MV-4-11 (cell line): ENCODE measurements at places on chromosomes 2 and 18.

DNA sequence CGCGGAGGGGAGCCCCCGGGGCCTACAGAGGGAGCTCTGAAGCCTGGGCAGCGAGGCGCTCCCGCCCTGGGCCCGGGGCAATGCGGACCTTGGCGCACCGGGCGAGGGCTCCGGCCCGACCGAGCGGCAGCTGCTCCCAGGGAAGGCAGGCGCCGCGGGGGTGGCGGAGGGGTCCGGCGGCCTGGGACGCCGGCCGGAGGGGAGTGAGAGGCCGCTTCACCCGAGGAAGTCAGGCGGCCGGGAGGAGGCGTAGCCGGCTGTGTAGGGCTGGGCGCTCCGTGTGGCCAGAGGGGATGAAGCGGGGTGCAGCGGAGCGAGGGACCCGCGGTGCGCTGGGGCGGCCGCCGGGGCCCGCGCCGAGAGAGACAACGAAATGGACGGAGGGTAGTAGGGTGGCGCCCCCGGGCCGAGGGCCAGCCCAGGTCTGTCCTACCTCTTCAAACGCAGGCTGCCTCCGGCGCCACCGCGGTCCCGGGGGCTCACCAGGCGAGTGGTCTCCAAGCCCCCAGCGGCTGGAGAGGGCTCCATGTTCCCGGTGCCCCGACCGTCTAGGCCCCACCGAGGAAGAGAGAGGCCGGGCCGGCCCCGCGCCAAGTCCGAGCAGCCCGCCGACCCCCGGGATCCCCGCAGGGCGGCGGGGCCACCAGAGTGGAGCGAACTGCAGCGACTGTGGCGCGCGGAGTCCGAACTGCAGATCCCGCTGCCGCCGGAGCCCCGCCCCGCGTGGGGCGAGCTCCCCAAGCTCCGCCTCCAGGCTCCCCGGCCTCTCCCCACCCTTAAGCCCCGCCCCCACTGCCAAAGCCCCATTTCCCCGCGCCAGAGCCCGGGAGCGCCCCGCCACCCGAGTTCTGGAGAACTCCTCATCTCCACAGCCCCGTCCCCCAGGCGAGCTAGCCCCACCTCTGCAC is at the start of gene SLC30A3:
Gene SLC30A3 (minus strand): TSS at position 669 of the 908 bp plus-strand sequence. CDS start 141 bp downstream, at position 528.
- DNase-seq = peak; percentile 21

- DNase-seq = no peak
Measured at GRCh38 chr18:42187611-42188380, 232.8 kb downstream of the PIK3C3 start.

DNA sequence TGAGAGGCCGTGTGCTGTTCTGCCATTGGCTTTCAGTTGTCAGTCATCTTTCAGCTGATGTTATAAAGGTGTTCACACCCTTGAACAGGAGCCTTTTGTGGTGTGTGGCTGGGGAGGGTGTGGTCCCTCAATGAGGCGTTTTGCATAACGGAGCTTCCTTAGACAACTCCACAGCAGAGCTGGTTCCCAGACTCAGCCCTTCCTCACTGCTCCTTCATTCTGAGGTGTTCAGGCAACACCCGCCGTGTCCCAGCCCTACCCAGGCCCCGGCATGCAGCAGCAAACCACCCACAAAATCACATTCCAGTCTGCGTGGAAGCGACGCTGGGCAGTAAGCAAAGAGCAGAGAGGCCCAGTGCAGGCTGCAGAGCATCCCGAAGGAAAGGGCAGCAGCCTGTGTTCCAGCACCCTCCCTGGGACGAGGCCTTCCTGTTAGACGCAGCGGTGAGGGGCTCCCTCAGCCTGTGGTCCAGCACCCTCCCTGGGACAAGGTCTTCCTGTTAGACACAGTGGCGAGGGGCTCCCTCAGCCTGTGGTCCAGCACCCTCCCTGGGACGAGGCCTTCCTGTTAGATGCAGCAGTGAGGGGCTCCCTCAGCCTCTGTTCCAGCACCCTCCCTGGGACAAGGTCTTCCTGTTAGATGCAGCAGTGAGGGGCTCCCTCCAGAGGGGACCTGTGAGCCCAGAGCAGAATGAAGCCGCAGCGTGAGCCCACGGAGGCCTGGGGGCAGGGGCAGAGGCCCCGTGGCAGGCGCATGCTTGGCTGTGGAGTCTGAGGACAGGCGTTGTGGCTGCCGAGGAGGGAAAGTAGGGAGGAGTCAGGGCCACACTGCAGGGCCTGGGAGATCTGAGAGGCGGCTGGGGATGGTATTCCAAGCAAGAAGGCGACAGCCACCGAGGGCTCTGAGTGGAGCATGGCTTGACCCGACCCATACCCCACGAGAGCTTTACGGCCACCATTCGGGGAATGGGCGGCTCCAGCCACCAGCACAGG is 201.8 kb upstream of the HDAC4 start:
- no peak for DNase-seq

GRCh38 chr2:48328159-48328809 is 201.7 kb upstream of the STON1 start:
- DNase-seq = no peak

- DNase-seq = no peak
Measured at GRCh38 chr2:224780823-224781222, 64.7 kb upstream of the CCDC195 start.

- DNase-seq = no peak
Measured at GRCh38 chr2:32009516-32010256, 1.1 kb downstream of the MEMO1 start.

DNA sequence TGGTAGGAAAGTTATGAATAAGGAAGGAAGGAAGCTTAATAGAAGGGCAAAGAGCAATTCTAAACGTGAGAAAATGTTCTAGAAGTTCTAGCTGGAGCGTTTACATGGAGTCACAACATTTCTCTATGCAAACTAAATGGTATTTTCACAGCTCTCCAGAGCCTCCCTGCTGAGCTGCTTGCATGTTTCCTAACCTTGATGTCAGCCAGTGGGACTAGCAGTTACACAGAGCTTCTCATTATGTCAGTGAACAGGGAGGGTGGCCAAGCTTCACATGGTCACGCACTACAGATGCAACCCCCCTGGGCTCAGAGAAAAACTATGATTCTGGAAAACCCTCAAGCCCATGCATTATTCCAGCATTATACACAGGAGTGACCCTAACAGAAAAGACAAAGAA is 153.4 kb upstream of the CCDC150 start:
- no peak for DNase-seq

DNA sequence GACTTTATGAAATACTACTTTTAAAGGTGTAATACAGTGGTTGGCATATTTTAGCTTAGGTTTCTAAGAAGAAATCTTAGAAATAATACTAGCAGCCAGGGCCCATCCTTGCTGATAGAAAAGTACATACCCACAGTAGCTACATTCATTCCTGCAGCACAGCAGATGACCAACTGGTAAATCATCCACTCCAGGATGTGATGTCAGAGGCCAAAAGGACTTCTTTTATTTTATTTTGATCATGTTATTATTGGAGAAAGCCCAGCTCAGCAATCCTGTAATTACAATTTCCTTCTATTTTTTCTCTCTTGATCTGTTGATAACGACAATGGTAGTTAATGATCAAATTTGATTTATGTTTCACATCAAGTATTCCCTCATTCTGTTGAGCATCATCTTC is 18.0 kb upstream of the TTN start:
- DNase-seq = no peak

- DNase-seq = no peak
Measured at GRCh38 chr2:39424951-39425350, 12.1 kb downstream of the MAP4K3 start.

- peak; percentile 83 for DNase-seq
Measured at GRCh38 chr2:68272246-68272994, 20.1 kb upstream of the PPP3R1 start.

GRCh38 chr18:71105078-71105819 is 816.4 kb downstream of the SOCS6 start:
- DNase-seq = no peak

DNA sequence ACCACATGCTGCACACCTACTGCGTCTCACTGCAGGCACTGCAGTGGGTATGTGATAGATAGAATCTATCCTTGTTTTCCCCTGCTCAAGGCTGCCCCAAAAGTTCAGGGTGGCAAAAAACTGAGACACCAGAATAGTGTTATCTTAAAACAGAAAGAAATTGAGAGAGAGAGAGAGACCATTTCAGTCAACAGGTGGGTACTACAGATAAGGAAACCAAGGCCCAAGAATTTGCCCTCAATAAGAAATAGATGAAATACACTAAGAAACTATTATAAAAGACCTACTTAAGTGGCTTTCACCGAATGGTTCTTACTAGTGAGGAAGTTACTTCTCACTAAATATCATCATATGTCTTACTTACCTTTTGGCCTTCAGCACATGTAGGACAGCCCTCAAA is 27.9 kb downstream of the EPG5 start:
- no peak for DNase-seq

DNA sequence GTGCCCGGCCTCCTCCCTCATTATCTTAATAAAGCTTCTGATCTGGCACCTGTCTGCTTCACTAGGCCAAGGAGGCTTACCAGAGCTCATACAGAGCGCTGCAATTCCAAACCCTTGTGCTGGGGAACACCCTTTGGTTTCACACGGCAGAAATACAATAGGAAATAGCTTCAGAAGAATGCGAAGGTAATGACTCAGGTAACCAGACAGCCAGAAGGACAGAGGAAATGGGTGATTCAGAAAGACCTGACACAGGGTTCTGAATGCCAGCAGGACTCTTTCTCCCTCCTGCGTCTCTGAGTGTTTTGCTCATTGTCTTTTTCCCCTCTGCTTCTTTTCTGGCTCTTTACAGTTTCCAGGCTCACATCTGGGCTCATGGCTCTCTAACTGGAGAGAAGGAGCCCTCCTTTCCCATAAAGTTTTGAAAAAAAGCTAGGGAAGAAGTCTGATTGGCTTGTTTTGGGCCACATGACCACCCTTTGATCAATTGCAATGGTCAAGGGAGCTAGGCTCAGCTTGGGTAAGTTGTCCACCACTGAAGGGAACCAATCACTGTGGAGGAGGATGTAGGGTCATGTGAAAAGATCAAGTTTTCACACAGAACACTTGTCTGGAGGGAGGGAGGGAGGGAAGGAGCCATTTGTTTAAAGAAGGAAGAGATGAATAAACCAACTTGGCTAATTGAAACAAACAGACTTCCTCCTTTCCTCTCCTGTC is 90.5 kb upstream of the UPP2 start:
- DNase-seq = peak; percentile 64

DNA sequence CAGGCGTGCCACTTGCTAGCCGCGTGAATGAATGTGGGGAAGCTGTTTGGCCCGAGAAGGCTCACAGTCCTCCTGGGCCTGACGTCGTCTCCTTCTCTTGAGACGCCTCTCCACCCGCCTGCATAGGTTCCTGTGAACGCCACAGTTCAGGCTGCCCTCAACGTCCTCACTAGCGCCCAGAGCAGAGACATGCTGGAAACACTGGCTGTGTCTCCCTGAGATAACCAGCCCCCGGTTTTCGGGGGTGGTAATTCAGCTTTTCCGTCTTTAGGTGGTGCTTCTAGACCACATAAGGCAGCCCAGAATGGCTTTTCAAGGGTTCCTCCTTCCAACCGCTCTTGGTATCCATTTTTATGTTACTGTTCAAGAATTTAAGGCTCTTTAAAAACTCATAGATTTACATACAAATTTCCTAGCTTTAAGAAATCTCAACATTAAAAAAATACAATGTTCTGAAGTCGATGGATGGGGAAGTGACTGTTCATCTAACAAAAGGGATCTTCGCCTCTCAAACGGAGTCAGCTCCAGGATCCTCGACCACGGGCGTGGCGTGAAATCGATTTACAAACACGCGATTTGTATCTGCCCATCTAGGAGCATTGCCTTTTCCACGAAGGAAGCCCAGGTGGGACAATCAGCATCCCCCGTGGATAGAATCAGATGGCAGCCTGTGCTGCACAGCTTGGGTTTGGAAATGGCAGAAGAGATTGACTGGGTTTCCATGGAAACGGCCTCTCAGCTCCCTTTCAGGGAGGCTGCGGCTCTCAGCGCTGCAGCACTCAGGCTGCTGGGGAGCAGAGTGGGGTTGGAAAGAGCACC is 110.6 kb upstream of the PXDN start:
- DNase-seq = no peak

DNA sequence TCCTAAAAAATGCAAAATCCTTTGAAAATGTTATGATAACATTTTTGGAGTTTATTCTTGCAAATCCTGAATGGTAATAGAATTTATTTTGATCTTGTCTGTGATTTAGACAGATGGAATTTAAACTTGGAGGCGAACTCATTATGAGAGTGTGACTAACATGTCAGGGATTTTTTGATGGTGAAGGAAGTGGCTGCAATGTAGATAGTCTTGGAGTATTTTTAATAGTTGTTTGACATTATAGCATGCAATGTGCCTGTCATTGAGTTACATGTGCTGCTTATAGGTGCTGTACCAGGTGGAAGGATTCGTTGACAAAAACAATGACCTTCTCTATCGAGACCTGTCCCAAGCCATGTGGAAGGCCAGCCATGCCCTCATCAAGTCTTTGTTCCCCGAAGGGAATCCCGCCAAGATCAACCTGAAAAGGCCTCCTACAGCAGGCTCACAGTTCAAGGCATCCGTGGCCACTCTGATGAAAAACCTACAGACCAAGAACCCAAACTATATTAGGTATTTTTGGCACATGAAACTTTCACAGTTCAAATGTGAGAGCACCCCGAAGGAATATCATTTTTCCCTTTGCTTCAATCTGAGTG is 141.8 kb downstream of the MYO1B start:
- no peak for DNase-seq

- DNase-seq = no peak
Measured at GRCh38 chr2:40716879-40717278, 265.0 kb upstream of the SLC8A1 start.

- no peak for DNase-seq
Measured at GRCh38 chr2:116747103-116747502, 1067.4 kb upstream of the DDX18 start.

DNA sequence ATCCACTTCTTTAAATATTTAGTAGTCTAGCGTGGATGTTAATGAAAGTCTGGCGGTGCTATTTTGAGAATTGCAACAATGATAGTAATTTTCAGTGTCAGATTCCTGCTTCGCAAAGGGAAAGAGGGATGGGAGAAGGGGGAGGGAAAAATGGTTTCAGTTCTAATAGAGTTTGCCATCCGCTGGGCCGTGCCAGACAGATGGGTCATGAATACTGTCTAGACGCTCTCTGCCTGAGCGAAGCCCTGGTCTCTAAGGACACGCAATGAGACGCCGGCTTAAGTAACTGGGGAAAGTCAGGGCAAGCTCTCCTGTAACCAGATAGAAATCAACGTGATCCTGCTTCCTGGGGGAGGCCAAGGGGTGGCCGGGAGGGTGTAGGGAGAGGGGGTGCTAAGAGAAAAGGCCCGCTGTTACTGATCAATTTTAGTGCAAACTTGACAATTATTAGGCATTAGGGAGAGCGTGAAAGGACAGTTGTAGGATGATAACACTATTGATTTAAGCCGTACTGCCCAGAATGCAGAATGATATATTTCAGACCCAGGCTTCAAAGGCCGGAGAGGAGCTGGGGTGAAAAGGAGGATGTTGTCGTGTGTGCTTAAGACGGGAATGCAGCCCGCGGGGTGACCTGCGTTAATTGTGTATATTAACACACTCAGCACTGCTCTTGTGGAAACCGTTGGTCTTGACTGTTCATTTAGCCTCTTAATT is 229.2 kb downstream of the LDLRAD4 start:
- no peak for DNase-seq

GRCh38 chr2:29841386-29842004 is 79.9 kb downstream of the ALK start:
- DNase-seq = peak; percentile 2

DNA sequence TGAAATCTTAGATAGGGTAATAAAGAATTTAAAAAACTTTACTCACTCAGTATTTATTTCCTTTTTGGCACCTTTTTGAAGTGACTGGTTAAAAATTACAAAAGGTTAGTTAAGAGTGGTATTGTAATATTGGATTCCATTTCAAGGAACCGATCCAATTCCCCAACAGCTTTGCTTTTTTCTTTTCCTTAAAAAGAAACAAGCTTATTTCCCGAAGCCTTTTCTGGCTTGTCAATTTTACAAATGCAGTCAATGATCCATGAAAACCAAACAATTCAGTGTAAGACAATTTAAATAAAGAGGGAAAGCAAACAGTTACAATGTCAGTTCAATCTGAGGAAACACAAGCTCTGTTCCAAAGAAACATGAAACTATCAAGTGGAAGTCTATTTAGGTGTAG is 200.2 kb downstream of the RIT2 start:
- DNase-seq = no peak
